Pons (tissue), 1 donor: ENCODE measurements at places on chromosomes 6 and 20.

GRCh38 chr6:170074907-170075306, 216.0 kb downstream of the DLL1 start:
- no peak for DNase-seq

DNA sequence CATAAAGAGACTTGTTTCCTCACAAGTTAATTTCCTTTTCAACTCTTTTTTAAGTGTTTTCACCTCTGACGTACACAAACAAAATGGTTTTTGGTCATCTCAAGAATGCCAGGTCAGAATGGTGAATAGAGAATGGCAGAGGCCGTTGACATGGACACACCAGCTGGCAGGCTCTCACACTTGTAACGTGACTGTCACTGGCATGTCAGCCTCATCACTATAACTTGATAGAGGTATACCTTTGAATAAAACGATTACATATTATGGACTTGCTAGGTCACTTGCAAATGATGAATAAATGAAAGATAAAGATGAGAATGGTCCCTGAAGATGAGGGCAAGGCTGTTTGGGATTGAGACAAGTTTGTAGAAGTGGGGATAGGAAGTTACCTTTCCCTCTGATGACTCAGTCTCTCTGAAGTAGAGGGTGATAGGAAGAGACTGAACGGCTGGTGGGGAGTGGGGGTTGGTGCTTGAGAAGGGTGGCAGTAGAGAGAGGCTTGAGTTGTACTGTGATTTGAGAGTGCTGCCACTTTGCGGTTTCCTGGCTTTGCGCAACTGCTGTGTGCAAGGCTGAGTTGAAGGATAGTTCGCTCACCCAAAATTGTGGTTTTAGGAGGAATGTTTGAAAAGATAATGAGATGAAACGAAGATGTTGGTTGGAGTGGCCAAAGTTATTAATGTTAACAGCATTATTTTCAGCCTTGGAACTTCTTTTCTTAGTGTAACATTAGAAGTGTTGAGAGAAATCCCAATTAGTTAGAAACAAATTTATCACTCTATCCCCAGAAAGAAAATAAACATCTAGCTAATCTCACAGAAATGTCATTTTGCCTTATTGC, 30.3 kb downstream of the TBPL1 start:
- no peak for DNase-seq

DNA sequence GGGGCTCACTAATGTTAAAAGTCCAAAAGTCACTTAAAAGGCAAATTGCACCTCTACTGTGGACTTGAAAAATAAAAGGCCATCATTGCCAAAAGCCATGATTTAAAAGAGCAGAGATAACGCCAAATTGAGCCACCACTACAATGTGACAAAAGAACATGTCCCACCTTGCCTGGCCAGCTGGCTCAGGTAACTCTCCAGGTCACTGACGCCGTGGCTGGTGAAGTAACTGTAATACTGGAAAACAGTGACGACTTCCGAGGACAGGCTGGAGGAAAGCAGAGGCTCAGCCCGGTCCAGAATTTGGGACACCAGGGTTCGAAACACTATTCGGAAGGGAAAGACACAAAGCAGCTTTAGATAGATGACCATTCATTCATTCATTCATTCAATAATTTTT, 29.3 kb upstream of the ARMH2 start:
- DNase-seq = no peak

DNA sequence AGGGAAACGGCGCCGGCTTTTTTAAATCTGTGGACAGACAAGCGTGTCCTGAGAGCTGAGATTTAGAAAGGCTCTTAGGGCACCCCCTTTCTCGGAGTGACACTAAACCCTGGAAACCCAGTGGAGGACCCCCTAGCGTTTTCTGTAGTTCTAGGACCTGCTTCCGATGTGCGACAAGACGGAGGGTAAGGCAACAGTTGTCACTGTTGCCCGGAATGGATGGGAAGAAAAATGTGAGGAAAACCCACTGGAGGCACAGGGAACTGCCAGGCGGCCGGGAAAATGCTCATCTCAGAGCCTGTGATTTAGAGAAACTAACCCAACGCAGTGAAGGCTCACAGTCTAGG, 551 bp upstream of the ATP5F1E start:
- DNase-seq = no peak

GRCh38 chr6:79040083-79040482, 38.0 kb downstream of the PHIP start:
- no peak for DNase-seq

GRCh38 chr6:25862199-25862598, 11.8 kb downstream of the SLC17A3 start:
- no peak for DNase-seq

- no peak for DNase-seq
These were observed at the start of gene SAMD5 for GRCh38 chr6:147508042-147508865. Gene SAMD5, plus strand, starts transcription at chr6:147508690. Its CDS starts 239 bp downstream, at chr6:147508929.

- no peak for DNase-seq
These were observed 38.7 kb upstream of the IPCEF1 start for GRCh38 chr6:154395316-154395715.

DNA sequence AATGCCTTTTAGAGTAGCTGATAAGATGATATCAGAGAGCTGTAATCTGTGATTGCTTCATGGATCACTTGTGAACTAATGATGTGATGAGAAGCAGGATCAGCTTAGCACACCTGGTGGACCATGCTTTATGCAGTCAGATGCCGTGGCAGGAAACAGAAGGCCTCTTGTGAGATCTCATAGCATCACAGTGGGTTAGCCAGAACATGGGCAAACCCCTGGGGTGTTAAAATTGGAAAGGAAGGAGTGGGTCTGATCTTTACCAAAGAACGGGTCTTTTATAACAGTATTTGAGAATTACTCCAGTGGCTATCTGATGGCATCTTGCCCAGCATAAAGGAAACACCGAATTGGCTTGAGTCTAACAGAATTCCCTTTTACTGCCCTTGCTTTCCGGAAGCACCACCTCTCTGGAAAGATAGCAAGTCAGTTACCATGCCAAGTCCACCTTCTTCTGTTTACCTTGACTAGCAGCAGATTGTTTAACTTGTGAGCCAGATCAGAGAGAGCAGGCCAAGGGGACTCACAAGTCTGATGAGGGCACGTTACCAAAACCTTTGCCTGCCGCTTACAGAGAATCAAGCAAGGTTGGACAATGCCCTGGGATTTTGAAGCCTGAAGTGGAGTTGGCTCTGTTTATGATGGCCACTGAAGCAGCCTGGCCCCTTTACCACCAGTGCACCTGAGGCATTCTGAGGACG, 20.9 kb upstream of the SRF start:
- DNase-seq = no peak

DNA sequence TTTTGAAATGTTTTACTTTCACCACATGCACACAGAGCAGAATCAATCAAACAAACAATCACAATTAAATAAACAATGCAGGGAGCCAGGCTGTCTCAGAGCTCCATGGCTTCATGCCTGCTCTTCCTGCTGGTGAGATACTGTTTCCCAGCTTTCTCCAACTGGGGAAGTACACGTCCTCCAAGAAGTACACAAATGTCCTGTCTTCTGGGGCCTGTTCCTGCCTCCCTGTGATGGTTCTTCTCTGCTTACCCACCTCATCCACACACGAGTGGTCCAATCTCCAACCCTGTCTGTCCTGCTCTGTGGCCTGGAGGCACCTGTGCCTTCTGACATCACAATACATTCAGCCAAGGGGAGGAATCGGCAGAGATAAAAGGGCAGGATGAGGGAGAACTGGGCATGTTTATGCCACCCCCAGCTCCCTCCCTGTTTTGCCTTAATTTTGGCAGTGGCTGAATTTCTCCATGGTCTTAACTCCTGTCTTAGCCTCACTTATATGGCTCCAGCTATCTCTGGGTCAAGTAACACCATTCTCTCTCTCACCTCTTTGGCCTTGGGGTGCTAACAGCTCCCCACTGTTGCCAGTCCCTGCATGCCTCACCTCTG, 25.3 kb upstream of the TTPAL start:
- DNase-seq = no peak

DNA sequence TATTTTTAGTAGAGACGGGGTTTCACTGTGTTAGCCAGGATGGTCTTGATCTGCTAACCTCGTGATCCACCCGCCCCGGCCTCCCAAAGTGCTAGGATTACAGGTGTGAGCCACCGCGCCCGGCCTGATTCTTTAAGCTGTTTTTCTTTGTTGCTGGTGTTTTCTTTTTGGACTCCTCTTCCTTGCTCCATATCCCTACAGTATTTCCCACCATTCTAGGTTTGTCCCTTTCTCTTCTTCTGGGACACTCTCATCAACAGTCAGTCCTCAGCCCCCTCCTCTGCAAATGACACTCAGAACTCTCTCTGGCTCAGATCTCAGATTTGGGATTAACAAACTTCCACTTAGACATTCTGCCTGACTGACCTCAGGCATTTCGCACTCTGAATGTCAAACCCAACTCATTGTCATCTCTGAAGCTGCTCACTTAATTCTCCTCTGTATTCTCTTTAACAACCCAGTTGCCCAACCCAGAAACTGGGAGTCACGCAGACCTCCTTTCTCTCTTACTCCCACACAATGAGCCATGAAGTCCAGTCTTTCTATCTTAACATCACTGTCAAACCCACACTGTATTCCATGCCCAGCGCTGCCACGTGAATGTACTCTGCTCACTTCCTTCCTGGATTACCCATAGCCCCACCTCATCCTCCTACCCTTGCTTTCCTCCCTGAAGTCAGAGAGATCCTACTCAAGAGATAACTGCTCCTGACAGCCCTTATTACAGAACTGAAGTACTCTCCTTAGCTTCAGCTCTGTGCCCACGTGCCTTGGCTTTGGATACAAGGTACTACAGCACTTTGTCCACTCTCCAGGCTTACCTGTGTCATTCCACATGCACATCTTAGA, 2.6 kb downstream of the MPIG6B start:
- DNase-seq = no peak

- no peak for DNase-seq
These were observed 7.4 kb upstream of the LAMA5 start for GRCh38 chr20:62374331-62375152.

DNA sequence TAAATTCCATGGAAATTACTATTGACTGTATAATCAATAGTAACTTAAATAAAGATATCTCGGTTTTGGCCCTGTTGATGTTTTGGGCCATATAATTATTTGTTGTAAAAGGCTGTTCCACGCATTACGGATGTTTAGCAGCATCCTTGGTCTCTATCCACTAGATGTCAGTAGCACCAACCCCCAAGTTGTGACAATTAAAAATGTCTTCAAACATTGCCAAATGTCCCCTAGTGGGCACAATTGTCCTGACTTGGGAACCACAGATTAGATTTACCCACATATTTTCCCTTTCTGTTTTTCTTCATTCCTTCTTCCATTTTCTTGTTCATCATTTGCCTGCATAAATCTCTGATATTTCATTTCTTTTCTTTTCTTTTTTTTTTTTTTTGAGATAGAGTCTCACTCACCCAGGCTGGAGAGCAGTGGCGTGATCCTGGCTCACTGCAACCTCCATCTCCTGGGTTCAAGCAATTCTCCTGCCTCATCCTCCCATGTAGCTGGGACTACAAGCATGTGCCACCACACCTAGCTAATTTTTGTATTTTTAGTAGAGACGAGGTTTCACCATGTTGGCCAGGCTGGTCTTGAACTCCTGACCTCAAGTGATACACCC, 13.6 kb upstream of the WFDC8 start:
- DNase-seq = peak; percentile 32

GRCh38 chr6:3520281-3521230, 63.7 kb upstream of the SLC22A23 start:
- no peak for DNase-seq

DNA sequence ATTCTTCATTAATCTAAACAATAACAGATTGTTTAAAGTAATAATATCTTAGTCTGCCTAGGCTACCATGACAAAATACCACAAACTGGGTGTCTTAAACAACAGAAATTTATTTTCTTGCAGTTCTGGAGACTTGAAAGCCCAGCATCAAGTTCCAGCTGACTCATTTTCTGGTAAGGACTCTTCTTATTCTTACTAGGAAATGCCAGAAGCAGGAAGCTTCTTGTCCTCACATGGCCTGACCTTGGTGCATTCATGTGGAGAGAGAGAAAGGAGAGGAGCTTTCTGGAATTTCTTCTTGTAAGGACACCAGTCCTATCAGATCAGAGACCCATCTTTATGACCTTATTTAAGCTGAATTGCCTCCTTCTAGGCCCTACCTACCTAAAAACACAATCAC, 110.5 kb downstream of the ANKRD60 start:
- DNase-seq = no peak

GRCh38 chr6:110282412-110282811, 75.7 kb downstream of the METTL24 start:
- no peak for DNase-seq

- DNase-seq = no peak
These were observed 107.5 kb downstream of the TMEM170B start for GRCh38 chr6:11645016-11645415.
